SJCRH30 (cell line): ENCODE measurements at places on chromosomes 3 and 15.
A peak's percentile ranks its signal among the peaks of the same experiment; 100 is the strongest.

GRCh38 chr3:40229386-40229785, 80.1 kb upstream of the EIF1B start:
- no peak for DNase-seq

- DNase-seq = no peak
Observed at GRCh38 chr3:188964957-188965356, 206.8 kb upstream of the TPRG1 start.

- no peak for DNase-seq
Observed at GRCh38 chr15:39144613-39145499, 436.0 kb upstream of the THBS1 start.

GRCh38 chr15:69719527-69720240, 267.1 kb downstream of the RPLP1 start:
- no peak for DNase-seq

DNA sequence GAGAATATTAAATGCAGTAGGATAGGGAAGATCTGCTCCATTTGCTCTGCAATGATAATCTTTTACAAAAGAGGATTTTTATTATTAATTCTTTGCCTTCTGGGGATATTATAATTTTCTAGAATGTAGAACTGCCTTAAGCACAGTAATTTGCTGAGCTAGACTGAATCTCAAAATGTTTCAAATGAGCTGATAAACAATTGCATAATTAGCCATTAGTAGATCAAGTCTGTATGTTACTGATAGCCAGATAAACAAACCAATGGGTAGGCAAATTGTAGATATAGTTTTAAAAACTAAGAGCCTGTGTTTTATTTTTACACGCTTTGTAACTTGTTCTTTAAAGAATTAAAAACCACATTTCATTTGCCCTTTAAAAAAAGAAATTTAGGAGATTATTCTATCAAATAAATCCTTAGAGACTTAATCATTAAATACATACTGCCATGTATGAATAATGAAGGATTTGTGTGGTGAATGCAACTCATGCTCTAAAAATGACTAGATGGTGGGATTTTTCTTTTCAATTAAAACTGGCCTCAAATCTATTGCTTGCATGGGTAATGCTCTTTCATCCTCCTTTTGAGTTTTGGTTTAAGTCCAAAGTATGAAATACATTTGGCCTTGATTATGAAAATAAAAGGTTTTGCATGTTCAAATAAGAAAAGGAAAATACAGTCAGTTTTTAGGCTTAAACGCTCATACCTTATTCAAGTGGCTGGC, 32.6 kb upstream of the NANOGP8 start:
- DNase-seq = no peak

GRCh38 chr15:101342056-101342455, 47.0 kb upstream of the SNRPA1 start:
- DNase-seq = no peak

DNA sequence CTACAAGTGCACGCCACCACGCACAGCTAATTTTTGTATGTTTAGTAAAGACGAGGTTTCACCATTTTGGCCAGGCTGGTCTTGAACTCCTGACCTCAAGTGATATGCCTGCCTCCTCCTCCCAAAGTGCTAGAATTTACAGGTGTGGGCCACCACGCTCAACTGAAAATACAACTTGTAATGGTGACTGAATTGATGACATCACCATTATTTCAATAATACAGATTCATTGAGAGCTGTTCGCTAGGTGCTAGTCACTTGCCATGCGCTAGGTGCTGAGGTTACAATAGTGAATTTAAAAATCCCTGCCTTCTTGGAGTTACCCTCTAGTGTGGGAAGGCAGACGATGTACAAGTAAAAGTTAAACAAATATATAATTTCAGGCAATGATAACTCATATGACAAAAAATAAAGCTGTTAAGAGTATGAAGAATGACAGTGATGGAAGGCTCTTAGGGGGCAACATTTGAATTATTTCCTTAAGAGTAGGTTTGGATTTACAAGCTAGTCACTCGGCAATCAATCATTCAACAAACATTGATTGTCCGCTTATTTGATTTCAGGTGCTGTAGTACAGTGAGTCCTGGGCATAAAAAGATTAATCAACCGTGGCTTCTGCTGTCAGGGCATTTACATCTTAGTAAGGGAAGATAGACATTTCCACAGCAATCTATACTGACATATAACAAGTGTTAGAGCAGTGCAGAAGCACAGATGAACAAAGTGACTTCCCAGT, 9.1 kb upstream of the PPARG start:
- no peak for DNase-seq

DNA sequence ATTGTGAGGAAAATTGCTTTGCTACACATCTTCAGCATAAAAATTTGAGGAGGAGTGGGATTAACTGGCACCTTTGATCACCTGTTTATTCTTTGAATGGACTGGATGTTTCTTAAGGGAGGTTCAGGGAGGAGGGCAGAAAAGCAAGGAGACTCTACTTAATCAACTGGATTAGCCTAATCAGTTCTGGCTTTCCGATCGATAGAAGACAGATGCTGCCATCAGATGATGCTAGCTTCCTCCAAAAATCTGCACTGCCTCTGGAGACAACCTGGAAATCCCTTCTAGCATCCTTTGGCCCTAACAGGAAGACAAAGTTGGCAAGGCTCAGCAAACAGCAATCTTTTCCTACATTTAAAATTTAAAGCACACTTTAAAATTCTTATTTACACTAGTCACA, 197.8 kb downstream of the EBLN2 start:
- DNase-seq = no peak

DNA sequence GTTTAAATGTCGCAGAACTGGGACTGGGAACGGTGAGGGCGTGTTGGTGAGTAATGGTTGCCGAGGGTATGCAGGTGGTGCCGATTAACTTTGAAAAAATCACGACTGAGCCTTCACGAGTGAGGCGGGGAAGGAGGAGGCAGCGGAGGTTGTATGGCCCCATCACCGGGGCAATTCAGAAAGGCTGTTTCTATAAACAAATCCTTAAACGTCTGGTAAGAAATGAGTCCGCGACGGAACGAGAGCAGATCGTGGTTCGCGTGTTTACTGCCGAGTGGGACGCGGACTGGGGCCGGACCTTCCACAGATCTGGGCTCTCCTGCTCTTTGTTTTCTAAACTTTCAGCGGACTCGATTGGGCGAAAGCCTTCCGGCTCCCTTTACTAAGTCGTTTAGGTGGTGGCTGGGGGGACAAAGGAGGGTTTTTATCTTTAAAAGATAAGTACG, 2.7 kb downstream of the IGF1R start:
- peak; percentile 24 for DNase-seq
